Erythroblast (primary cell): ENCODE measurements at places on chromosomes 2 and 18.

DNA sequence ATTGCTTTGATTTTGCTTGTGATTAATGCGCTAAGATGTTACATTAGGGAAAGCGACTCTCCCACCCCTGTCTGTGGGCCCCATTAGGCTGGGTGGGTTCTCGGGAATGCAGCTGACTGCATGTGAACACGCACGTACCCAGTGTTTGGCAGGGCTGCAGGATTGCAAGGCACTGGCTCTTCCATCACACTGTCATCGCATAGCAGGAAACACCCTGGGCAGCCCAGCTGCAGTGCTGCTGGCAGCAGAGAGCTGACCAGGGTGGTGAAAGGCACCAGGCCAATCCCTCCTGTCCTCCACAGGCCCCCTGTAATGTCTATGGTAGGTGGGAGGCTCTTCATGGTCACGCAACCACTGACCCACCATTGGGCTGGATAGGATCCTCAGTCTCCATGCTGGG lies 34.4 kb upstream of the FZD7 start:
- no peak for DNase-seq

DNA sequence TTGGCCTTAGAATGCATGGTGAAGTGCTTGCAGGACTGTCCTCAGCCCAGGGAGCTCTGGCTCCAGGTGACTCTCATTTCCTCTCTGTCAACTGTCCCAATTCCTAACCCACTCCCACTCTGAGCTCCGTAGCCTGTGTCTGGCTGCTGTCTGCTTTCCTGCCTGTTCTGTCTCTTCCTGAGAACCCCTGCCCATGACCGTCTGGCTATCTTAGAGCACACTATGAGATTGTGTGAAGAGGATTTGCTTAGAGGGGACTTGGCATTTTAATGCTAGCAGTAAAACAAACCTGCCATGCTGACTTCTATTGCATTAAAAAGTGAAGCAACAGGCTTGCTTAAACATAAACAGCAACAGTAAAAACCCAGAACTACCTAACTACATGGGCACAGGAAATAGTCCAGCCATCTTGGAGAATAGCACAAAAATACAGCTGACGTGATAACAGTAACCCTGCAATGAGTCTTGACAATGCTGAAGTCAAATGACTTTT lies 234.7 kb downstream of the PRKCE start:
- no peak for DNase-seq

GRCh38 chr2:24749069-24749691 lies 44.0 kb downstream of the PTRHD1 start:
- no peak for DNase-seq

GRCh38 chr2:208172125-208172524 lies 8.7 kb upstream of the CRYGA start:
- DNase-seq, result no peak

DNA sequence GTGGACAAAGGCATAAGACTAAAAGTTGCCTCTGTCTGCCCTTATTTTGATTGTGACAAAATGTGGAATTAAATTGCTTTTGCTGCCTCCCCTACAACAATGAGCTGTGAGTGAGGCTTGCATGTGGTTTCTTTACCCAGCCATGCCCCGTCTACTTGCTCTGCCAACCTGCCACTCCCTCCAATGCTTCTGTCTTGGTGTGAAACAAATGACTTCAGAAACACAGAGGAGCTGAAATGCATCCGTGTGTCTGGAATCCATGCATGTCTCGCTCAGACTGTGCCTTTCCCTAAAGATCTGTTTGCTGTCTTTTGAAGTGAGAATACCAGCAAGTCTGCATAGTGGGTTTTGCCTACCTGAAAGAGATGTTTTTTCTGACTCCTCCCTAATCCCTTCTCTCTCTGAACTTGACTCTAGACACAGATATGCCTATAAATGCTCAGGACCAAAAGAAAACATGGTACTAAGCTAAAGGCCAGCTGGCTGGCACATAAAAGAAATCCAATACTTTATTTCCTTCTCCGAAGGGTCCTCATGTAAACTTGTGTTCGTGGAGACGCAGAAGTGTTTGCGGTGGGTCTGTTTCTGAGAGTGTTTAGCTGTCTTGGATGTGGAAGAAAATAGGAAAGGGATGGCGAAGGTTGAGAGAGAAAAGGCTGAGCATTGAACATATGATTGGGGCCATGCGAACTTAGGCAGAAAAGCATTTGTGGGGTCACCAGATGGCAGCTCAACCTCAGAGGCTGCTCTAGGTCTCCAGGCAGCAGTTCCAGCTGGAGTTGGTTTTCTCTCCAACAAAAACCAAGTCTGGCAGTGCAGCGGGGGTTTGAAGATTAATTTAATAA lies 120.5 kb downstream of the CCBE1 start:
- no peak for DNase-seq

DNA sequence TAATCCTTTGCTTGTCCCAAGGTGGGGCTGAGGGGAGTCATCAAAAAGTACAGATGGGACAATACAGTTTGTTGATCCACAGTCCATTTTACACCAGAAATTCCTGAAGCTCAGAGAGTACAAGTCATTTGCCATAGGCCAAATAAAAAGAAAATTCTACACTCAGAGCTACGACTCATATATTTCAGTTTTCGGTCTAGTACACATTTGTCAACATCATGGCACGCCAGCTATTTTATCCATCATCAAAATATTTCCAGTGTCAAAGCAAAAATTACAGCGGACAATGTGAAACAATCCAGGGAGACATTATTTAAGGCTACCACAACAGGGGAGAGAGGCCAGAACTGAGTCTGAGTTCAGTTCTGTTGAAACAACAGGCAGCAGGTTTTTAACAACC lies 587.5 kb upstream of the DSEL start:
- no peak for DNase-seq

- DNase-seq, result no peak
Observed at GRCh38 chr2:30778611-30779010, 28.6 kb downstream of the CAPN13 start.

DNA sequence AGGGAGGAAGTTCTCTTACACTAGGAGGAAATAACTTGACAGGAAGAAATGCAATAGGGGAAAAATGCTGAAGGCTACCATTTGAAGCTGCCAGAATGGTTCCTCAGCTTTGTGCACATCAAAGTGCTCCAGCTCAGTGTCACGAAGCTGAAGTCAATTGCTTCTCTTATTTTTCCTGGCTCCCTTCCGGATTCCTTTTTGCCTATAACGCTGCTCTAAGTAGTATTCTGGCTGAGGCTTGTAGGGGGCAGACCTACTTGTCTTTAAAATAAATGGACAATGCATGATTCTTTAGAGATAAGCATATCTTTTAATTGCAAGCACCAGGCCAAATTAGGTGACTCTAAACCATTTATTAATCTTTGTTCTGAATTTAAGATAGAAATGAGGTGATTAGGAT lies 60.3 kb upstream of the SCN1A start:
- no peak for DNase-seq

- peak; percentile 32 for DNase-seq
Observed at GRCh38 chr18:31206787-31207381, 44.2 kb upstream of the DSC1 start.

- no peak for DNase-seq
Observed at GRCh38 chr2:144914113-144914512, 394.2 kb upstream of the ZEB2 start.

GRCh38 chr18:13558124-13558523 lies 168.2 kb downstream of the FAM210A start:
- DNase-seq, result peak; percentile 58

DNA sequence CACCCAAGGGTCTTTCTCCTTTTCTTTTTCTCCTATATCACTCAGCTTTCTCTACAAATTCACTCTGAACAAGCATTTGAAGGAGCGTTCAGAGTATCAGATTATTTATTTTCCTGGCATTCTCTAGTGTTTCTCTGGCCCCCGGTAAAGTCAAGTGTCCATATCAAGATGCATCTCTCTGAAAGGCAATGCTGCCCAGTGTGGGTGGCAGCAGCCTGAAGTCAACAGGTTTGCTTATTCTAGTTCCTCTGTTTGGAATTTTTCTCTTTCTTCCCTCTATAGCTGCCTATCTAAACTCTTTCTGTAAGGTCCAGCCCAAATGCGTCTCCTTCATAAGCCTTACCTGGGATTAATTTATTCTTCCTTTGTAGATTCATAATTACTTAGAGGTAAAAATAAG lies 526.2 kb upstream of the TNP1 start:
- DNase-seq, result no peak

GRCh38 chr18:356778-357177 lies 88.9 kb upstream of the THOC1 start:
- DNase-seq, result no peak

GRCh38 chr2:23835988-23836387 lies 90.9 kb downstream of the ATAD2B start:
- no peak for DNase-seq

- DNase-seq, result no peak
Observed at GRCh38 chr2:103667335-103667884, 905.6 kb downstream of the TMEM182 start.

GRCh38 chr2:27069961-27070618 lies 1.4 kb downstream of the OST4 start:
- DNase-seq, result no peak

DNA sequence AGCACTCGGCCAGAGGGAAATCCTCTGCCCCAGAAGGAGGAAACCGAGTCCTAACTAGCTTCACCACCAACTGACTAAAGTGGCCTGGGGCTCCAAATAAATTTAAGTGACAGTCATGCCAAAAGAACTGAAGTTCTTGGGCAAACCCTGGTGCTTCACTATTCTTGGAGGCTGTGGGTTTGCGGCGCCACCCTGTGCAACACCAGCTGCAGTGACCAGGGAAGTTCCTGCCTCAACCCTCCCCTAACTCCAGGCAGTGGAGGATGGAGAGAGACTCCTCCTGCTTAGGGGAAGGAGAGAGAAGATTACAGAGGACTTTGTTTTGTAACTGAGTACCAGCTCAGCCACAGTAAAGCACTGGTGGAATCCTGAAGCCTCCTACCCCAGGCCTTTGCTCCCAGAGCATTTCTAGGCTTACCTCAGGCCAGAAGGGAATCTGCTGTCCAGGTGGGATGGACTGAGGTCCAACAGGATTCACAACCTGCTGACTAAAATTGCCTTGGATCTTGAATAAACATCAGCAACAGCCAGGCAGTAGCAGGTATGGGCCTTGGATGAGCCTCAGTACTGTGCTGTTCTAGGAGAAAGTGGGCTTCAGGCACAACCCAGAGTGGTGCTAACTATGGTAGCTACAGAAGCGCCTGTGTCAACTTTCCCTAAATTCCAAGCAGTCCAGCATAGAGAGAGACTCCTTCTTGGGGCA lies 29.4 kb upstream of the BMP10 start:
- DNase-seq, result no peak

DNA sequence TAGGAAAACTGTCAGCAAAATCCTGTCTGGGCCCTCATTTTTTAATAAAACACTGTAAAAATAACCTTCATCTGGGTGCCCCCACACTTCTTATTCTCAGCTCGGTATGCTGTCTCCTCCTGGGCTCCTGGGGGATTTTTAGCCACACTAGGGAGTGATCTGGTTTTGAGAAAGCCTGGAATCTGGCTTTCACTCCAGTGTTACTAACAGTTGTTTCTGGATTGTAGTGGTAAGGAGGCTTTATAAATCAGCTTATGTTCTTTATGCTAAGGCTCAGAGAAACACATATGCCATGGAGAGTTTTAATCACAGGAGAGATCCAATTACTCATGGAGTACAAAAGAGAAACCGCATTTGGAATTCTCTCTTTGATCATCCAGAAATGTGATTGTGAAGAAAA lies 744.3 kb upstream of the SOX11 start:
- no peak for DNase-seq

GRCh38 chr2:226420646-226421045 lies 379.0 kb downstream of the IRS1 start:
- DNase-seq, result no peak

GRCh38 chr2:109059474-109060165 lies 69.4 kb upstream of the SH3RF3 start:
- no peak for DNase-seq

DNA sequence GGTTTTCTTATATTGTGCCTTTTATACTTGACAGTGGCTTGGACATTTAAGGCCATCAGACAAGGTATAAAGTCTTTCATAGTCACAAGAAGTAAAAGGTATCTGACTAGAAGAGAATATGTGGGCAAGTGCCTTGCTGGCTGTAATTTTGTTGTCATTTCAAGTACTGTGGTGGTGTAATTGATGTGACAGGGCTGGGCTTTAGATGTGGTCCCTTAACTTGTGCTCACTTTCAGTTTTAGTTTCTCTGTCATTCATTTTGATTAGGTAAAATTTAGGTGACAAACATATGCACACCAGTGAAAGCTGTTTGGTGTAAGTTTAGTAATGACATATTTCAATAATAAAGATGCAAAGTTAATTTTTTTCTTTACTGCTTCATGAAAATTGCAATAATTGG lies 31.2 kb upstream of the TBR1 start:
- no peak for DNase-seq
